ENCODE measurements at places on chromosomes 13 and 19. TPM values are rescaled to one million over a fixed set of nuclear protein-coding genes. Genes with fewer than 3 reads are reported as not detected.

DNA sequence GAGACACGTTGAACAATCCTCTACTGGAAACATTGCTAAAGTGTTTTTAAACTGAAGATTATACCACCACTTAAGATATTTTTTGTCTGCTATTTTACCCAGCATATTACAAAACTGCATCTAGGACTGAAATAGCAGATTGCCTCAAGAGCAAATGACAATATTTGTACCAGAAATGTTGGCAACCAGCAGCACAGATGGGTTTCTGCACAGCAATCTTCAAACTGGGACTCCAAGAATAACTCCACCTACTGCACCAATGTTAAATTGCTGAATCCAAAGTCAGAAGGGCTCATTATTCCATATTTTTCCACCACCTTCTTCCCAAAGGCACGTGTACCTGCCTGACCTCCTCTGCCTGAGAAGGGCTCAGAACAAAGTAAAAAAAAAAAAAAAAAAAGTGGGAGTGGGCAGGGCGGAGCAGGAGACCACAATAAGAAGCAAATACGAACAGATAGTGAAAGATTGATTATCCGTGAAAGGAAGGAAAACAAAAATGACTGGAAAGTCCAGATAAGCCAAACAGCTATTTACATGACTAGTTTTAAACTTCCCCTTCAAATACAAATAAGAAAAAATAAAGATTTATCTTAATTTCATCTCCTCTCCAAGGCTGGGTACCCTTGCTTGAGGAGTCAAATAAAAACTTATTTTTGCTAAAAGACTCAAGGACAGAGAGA, 79.4 kb downstream of the FOXO1 start:
- no peak for DNase-seq

GRCh38 chr13:51637852-51638215, 53.6 kb downstream of the WDFY2 start:
- DNase-seq = no peak

DNA sequence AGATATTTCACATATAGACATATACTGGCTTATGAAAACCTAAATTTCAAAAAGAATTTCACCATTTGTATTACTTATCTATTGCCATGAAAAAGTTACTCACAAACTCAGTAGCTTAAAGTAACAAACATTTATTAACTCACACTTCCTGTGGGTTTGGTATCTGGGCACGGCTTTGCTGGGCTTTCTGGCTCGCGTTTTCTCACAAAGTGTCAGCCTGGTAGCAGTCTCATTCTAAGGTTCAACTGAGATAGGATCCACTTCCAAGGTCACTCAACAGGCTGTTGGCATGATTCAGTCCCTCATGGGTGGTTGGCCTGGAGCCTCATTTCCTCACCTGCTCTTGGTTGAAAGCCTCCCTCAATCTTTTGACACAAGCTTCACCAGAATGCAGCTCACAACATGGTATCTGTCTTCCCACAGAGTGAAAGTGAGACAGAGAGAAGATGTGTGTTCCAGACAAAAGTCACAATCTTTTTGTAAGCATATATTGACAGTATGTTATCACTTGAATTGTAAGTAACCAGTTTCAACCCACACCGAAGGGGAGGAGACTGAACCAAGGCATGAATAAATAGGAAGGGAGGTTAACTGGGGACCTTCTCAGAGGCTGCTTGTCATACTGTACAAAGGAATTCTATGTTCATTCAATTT, 1065.8 kb upstream of the SPRY2 start:
- no peak for DNase-seq

DNA sequence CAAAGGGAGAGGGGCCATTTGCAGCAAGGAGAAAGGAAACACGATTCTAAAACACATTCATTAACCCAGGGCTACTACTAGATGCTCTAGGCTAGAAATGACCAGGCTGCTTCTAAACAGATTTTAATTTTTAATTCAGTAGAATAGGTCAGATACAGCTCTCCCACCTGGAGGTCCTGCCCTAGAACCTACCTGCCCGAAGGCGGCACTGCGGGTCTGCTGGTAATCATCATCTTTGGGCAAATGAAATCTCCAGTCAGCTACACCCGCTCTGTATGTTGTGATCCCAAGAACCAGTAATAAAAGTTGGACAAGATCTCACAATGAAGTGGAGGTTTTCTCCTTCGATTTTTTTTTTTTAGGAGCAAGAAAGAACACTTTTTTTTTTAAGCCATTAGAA, 345.3 kb downstream of the ENOX1 start:
- DNase-seq = no peak

Gene PRSS57
- not detected for total RNA-seq

Gene ADAMTS10
- 13.8 TPM for total RNA-seq

Gene NLRP5
- total RNA-seq = not detected
